ENCODE measurements at places on chromosomes 5 and 9.
A peak's percentile ranks its signal among the peaks of the same experiment; 100 is the strongest.

DNA sequence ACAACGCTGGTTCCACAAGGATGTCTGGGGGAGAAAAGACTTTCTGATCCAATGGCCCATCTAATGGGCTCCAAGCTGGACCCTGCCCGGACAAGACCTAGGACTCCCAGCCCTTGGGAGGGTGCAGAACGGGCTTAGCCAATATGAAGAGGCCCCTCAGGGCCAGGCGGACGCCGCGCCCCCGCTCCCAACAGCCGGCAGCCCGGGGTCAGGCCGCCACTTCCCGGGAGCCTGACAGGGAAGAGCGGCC lies 493 bp downstream of the P4HA2 start:
- DNase-seq: no peak

DNA sequence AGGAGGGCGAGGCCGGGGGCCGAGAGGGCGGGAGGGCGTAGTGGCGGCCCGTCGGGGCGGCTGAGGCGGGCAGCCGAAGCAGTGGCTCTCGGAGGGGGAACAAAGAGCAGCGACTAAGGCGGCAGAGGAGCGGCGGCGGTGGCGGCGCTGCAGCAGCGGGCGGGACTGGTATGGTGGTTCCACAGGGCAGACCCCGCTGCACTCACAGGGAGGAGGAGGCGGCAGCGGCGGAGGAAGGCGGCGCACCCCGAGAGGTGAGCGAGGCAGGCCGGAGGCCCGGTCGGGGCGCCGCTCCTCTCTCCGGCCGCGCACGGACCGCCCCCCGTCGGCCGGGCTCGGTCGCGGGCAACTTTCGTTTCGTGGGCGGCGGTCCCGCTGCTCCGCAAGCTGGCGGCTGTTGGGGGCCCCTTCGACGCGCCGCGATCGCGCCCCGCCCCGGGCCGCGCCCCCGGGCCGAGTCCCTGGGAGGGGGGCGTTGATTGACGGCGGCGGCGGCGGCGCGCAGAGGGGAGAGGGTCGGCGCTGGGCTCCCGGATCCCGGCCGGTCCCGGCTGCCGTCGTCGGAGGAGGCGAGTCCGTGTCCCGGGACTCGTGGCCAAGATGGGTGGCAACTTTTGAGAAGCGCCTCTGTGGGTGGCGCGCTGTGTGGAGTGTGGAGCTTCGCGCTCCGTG lies 467 bp downstream of the CNOT6 start:
- DNase-seq: peak; percentile 40

DNA sequence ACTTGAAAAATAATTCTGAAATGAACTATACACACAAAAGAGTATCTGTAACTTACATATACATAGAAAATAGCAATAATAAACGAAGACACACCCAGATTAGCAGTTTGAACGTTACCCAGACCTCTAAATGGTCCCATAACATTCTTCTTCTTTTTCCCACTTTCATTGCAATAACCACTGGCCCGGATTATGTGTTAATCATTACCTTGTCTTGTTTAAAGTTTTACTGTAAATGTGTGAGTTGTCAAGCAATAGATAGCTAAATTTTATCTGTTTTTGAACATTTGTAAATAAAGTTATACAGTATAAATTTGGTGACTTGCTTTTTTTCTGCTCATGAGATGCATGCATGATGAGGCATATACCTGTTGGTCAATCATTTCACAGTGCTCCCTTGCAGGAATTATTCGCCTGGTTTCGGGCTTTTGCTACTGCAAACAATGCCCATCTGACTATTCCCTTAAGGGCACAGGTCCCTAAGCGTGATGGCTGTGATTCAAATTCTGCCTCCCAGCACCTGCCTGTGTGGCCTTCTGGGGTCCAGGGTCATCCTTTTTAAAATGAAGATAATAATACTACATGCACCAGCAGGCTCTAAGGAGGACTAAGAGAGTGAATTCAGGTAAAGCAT lies 66.1 kb downstream of the GADD45G start:
- DNase-seq: no peak

GRCh38 chr5:3365501-3366215 lies 230.0 kb upstream of the IRX1 start:
- DNase-seq: no peak

DNA sequence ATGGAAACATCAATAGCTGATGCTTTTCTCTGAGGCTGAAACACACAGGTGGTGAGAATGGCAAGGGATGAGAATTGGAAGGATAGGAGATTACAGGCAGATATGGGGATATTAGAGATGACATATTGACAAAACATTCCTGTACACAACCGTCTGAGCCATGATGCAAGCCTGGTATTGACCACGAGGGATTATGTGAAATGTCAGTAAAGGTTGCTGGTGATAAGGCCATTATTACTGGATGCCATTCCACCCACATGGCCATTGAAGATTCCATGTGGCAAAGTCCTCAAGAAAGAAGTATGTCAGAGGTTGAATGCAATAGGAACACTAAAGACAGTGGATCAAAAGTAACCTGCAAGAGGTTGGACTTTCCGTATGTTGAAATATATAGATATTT lies 15.7 kb downstream of the GRAMD2B start:
- no peak for DNase-seq

DNA sequence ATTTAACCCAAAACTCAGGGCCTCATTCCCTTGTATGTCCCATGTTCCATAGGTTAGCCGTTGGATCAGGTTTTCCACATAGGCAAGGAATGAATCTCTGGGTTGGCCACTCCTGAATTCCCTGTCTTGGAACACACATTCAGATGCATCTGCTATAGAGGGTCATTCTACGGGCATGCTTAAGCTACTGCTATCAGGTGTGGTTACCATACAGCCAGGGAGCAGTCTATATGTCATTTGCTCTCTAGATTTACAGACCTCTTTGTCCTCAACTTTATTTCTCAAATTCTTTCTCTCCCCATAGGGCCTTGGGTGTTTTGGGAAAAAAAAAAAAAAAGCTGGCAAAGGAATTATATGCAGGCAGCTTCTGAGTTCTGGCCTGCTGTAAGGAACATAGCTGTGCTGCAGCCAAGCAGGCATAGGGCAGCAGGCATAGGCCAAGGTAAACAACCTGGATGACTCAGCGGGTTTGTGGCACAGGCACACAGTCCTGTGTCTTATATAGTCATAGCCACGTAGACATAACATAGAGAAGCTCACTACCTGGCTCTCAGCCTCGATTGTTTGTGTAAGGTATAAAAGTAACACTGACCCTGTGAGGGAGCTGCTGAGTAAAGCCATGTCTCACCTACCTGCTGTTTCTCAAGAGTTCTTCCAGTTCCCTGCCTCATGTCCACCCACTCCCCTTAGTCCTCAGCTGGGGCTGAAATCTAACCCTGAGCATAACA lies 141.5 kb downstream of the OSTF1 start:
- DNase-seq: no peak

- no peak for DNase-seq
Measured at GRCh38 chr5:86623785-86624483, 6.2 kb downstream of the COX7C start.

GRCh38 chr9:105289305-105289704 lies 44.9 kb downstream of the SLC44A1 start:
- no peak for DNase-seq

DNA sequence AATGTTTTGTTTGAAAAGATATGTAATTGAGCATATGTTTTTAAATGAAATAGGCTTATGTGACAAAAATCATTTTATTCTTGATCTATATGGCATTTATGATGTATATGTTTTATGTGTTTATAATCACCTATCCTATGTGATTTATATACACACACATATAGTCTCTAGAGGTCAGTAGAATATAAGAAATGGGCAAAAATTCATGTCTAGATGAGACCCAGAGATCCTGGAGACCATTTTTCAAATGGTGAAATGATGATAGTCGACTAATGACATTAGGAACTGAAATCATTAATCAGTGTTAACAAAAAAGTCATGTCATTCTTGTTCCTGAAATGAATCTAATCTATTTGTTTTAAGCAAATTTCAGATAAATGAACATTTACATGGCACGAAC lies 709.2 kb upstream of the WWC1 start:
- DNase-seq: no peak

GRCh38 chr5:179164331-179165311 lies 104.4 kb downstream of the ZNF354C start:
- no peak for DNase-seq

DNA sequence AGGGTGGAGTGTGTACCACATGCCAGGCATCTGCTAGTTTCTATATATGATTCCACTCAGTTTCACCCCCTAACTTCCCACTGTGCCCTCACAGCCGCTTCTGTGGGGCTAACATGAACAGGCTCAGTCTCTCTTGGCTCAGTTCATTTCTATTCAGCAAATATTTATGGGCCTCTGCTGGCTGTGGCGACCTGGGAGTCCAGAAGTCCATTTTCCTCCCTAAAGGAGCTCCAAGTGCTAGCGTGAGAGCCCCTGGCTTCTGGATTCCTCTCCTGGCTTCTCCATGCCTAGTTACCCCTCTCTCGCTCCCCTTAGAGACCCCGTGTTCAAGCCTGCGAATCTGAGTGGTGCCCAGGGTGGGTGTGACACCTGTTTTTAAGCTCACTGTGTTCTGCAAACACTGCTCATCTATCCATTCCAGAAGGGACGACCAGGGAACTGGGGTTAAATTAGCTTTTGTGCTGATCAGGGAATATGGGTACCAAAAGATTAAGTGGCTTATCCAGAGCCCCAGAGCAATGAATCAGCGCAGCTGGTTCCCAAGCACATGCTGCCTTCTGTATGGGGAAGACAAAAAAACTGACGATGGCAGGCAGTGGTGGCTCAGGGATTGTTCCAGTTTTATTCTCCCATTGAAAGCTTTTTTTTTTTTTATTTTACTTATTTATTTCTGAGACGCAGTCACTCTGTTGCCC lies 57.6 kb downstream of the HMCN2 start:
- DNase-seq: no peak

All from GM19239 (cell line).